Activated CD4-positive, alpha-beta T cell treated with anti-CD3 and anti-CD28 coated beads, Interleukin-2, amount 50 U/mL, for 48 hours (primary cell): ENCODE measurements at places on chromosomes 13 and 19.

- no peak for DNase-seq
Observed at GRCh38 chr13:74907788-74908187, 574.2 kb downstream of the TBC1D4 start.

GRCh38 chr13:107361666-107362065, 793.7 kb upstream of the ARGLU1 start:
- DNase-seq = no peak

- no peak for DNase-seq
Observed at GRCh38 chr19:19345232-19345631, 24.6 kb downstream of the MAU2 start.

DNA sequence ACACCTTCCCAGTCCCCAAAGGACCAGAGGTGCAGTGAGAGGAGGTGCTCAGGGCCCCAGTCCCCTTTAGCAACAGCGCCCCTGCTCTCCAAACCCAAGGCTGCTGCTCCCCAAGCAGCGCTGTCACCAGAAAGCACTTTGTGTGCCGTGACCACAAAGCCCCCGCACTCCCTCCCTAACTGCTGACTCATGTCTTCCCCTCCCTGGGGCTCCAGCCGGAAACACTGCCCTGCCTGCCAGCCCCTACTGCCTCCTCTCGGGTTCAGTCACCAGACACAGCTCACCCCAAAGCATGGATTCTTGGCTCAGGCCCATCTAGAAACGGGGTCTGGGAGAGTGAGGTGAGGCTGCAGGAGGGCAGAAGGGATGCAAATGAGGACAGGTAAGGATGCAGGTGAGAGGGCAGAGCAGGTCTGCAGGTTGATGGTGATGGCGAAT, 4.9 kb upstream of the TNFSF14 start:
- DNase-seq = peak; percentile 92

- no peak for DNase-seq
Observed at GRCh38 chr13:24682353-24682752, 2.1 kb downstream of the ATP12A start.
